ENCODE measurements at places on chromosomes 4 and X. TPM values are rescaled to one million over a fixed set of nuclear protein-coding genes. Genes with fewer than 3 reads are reported as not detected.

Gene DGKK
- under 0.01 TPM for total RNA-seq

Gene NPY2R
- total RNA-seq, result not detected

Gene IL13RA1
- total RNA-seq, result 34.0 TPM

Gene HSFX3
- total RNA-seq, result not detected

DNA sequence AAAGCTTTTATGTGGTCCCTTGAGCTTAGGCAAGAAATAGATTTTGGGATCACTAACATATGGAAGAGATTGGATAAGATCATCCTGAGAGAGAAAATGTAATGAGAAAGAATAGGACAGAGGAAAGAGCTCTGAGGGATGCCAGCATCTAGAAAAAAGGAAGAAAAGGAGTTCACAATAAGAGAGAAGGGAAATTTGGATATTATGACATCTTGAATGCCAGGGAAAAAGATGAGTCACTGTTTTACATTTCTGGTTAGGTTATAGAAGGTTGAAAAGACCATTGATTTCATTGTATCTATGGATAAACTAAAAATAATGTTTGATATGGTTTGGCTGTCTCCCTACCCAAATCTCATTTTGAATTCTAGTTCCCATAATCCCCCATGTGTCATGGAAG is 208.5 kb downstream of the MAD2L1 start:
- DNase-seq, result no peak

- no peak for DNase-seq
Observed at GRCh38 chr4:41213625-41214135, 662 bp downstream of the APBB2 start.

GRCh38 chr4:144174401-144175067 is 34.0 kb upstream of the GYPA start:
- no peak for DNase-seq

GRCh38 chrX:133068461-133068860 is 28.4 kb downstream of the USP26 start:
- DNase-seq, result no peak

DNA sequence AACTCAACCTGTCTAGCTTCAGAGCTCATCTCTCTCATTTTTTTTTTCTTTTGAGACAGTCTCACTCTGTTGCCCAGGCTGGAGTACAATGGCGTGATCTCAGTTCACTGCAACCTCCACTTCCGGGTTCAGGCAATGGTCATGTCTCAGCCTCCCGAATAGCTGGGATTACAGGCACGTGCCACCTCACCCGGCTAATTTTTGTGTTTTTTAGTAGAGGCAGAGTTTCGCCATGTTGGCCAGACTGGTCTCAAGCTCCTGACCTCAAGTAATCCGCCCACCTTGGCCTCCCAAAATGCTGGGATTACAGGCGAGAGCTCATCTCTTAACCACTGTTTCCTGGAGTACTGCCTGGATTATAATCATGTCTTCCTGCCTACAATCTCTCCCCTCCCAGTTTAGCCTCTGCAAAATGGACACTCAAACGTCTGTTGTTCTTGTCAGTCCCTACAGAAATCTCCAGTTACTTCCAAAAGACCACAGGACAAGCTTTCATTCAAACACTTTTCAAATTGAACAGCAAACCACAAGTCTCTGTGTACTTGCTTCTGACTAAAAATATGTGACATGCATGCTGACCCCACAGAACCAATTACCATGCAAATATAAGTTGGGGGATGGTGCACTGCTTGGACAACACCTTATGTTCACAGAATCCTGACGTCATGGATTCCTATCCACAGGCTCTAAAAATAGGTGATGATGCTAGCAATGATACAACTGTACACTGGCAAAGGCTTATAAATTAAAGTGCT is 137.2 kb downstream of the SH3KBP1 start:
- no peak for DNase-seq

- no peak for DNase-seq
Observed at GRCh38 chrX:147900349-147900748, 11.4 kb upstream of the FMR1 start.

- peak; percentile 33 for DNase-seq
Observed at GRCh38 chrX:65643531-65644052, 23.9 kb upstream of the MSN start.

GRCh38 chr4:42482516-42483327 is 85.4 kb downstream of the SHISA3 start:
- no peak for DNase-seq

DNA sequence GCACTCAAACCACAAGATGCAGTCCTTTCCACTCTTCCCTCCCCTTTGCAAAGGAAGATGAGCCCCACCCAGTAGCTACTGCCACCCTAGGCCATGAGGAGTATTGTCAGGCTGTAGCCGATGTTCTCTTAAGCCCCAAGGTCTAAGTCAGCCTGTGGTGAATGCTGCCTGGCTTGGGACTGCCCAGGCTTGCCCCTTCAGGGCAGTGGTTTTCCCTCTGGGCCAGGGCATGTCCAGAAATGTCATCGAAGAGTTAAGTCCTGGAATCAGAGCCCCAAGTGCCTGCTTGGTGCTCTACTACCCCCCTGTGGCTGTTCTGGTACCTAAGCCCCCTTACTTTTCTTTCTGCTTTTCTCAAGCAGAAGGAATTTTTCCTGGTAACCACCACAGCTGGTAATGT is 11.8 kb upstream of the PGK1 start:
- DNase-seq, result no peak

GRCh38 chr4:176011529-176011928 is 54.1 kb upstream of the WDR17 start:
- DNase-seq, result no peak

DNA sequence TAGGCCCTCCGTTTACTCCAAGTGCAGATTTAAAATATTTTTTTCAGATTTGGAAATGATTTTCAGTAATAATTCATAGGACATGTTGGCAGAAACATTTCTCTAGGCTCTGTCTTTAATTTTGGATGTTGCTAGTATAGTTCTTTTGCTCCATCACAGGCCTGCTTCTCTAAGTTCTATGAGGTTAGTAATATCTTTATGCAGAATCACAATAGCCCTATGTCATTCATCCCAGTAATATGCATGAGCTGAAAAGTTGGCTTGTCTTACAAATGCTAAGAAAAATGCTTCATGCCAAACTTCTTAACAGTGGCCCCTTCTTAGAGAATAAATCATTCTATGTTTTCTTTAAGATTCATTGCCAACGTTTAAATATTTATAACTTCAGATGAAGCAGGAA is 148.3 kb upstream of the TLL1 start:
- DNase-seq, result no peak

- no peak for DNase-seq
Observed at GRCh38 chr4:61461956-61462355, 261.8 kb downstream of the ADGRL3 start.

- no peak for DNase-seq
Observed at GRCh38 chr4:13918991-13919441, 291.5 kb upstream of the BOD1L1 start.

Data from epithelial cell of proximal tubule (primary cell).